Mesenchymal stem cell (in vitro differentiated cells and primary cell): ENCODE measurements at places on chromosomes 7 and 10.
A peak's percentile ranks its signal among the peaks of the same experiment; 100 is the strongest.

GRCh38 chr7:87574630-87575029 lies 26.1 kb downstream of the ABCB1 start:
- DNase-seq = peak; percentile 51
- H3K4me3 ChIP-seq = no peak overlapping the region
- no peak overlapping the region for H3K27ac ChIP-seq
- no peaks in the 10 kb centered on the region for H3K27me3 ChIP-seq

GRCh38 chr10:128047351-128047750 lies 78.9 kb downstream of the MKI67 start:
- peaks cover 7% of the 10 kb centered on the region for H3K36me3 ChIP-seq
- DNase-seq = peak; percentile 62
- peaks cover 6% of the 10 kb centered on the region for H3K4me1 ChIP-seq
- H3K4me3 ChIP-seq = no peak overlapping the region

DNA sequence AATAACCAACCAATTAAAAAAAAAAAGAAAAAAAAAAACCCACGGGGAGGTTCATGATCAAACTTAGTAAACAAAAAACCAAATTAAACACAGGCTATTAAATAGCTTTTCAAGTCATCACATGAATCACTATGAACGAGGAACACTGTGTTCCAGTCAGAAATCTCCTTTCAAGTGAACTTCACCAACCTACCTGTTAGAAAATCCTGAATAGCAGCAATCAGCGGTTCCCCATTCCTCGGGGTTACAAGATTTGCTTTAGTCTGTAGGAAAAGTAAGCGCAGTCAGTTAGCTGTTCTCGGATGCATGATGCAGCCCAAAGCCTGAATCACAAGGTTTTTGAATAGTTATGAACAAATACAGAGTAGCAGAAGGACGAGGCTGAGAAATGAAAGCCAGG lies 19.0 kb downstream of the POLR3A start:
- no peaks in the 10 kb centered on the region for H3K4me1 ChIP-seq
- peaks cover 95% of the 10 kb centered on the region for H3K36me3 ChIP-seq
- H3K27ac ChIP-seq = no peak overlapping the region
- H3K4me3 ChIP-seq = no peak overlapping the region
- DNase-seq = no peak

GRCh38 chr7:110130669-110131068 lies 960.3 kb upstream of the LRRN3 start:
- H3K4me1 ChIP-seq = no peaks in the 10 kb centered on the region
- no peak overlapping the region for H3K4me3 ChIP-seq
- no peak for DNase-seq
- no peak overlapping the region for H3K27ac ChIP-seq
- no peaks in the 10 kb centered on the region for H3K27me3 ChIP-seq

DNA sequence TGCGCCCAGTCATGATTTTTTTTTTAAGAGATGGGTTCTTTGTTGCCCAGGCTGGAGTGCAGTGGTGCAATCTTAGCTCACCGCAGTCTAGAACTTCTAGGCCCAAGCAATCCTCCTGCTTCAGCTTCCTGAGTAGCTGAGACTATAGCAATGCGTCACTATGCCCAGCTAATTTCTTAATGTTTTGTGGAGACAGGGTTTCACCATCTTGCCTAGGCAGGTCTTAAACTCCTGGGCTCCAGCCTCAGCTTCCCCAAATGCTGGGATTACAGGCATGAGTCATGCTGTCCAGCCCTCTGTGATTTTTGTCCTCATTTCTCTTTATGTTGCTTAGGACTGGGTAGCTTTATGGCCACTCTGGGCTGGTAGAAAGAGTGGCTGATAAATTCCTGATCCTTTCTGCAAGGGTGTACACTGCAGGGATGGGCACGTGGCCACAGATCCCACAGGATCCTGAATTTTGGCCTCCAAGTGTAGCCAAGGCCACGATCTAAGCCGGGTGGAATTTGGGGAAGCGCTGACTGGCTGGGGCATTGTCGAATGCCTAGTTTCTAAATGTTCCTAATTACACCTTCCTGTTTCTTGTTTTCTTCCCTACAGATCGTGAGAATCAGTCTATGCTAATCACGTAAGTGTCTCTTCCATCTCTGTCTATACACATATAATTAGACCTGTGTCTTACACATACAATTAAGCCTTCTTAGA lies 24.1 kb upstream of the MYH16 start:
- no peaks in the 10 kb centered on the region for H3K36me3 ChIP-seq
- no peak overlapping the region for H3K4me3 ChIP-seq
- peaks cover 9% of the 10 kb centered on the region for H3K4me1 ChIP-seq
- peaks cover 8% of the 10 kb centered on the region for H3K27me3 ChIP-seq

- DNase-seq = no peak
- H3K4me3 ChIP-seq = no peak overlapping the region
- peaks cover 9% of the 10 kb centered on the region for H3K27me3 ChIP-seq
- H3K36me3 ChIP-seq = no peaks in the 10 kb centered on the region
These were observed 71.6 kb downstream of the SH2D4B start for GRCh38 chr10:80609331-80609730.

- H3K4me3 ChIP-seq = no peak overlapping the region
- peaks cover 49% of the 10 kb centered on the region for H3K27me3 ChIP-seq
- no peak for DNase-seq
- H3K27ac ChIP-seq = no peak overlapping the region
These were observed 1.5 kb downstream of the C1QL3 start for GRCh38 chr10:16519908-16520861.

- no peak overlapping the region for H3K4me3 ChIP-seq
- H3K27ac ChIP-seq = no peak overlapping the region
- no peak for DNase-seq
These were observed 65.3 kb upstream of the AQP1 start for GRCh38 chr7:30846378-30846777.

GRCh38 chr10:110522365-110522988 lies 24.8 kb downstream of the DUSP5 start:
- no peaks in the 10 kb centered on the region for H3K27me3 ChIP-seq
- peaks cover 7% of the 10 kb centered on the region for H3K4me1 ChIP-seq
- no peak overlapping the region for H3K27ac ChIP-seq
- H3K36me3 ChIP-seq = no peaks in the 10 kb centered on the region
- no peak for DNase-seq

GRCh38 chr10:128540781-128541761 lies 414.8 kb upstream of the MKI67 start:
- no peak overlapping the region for H3K27ac ChIP-seq
- peak; percentile 19 for DNase-seq
- no peaks in the 10 kb centered on the region for H3K36me3 ChIP-seq

DNA sequence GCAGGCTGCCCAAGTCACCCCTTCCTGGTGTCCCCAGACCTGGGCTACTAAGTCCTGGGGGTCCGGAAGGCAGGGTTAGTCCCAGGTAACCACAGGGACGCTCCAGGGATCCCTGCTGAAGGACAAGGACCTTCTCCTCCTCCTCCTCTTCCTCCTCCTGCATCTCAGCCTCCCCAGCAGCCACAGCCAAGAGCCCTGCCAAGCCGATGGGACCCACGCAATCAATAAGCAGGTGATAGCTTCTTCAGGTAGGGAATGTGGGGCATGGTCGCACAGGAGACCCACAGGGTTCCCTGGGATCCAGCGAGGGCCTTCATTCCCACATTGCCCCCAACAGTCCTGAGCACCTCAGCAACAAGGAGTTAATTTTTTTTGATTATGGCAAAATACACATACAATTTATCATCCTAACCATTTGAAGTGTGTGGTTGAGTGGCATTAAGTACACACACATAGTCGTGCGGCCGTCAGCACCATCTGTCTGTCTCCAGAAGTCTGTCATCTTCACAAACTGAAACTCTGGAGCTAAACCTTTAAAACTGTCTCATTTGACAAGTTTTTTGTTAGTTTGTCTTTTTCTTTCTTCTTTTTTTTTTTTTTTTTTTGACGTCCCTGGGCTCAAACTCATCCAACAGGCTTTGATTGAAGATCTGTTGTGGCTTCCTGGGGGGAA lies 12.1 kb downstream of the CRYGN start:
- peak; percentile 58 for DNase-seq
- peaks cover 37% of the 10 kb centered on the region for H3K4me1 ChIP-seq
- H3K36me3 ChIP-seq = no peaks in the 10 kb centered on the region
- no peak overlapping the region for H3K4me3 ChIP-seq
- H3K27ac ChIP-seq = peak overlapping the region; percentile 52

DNA sequence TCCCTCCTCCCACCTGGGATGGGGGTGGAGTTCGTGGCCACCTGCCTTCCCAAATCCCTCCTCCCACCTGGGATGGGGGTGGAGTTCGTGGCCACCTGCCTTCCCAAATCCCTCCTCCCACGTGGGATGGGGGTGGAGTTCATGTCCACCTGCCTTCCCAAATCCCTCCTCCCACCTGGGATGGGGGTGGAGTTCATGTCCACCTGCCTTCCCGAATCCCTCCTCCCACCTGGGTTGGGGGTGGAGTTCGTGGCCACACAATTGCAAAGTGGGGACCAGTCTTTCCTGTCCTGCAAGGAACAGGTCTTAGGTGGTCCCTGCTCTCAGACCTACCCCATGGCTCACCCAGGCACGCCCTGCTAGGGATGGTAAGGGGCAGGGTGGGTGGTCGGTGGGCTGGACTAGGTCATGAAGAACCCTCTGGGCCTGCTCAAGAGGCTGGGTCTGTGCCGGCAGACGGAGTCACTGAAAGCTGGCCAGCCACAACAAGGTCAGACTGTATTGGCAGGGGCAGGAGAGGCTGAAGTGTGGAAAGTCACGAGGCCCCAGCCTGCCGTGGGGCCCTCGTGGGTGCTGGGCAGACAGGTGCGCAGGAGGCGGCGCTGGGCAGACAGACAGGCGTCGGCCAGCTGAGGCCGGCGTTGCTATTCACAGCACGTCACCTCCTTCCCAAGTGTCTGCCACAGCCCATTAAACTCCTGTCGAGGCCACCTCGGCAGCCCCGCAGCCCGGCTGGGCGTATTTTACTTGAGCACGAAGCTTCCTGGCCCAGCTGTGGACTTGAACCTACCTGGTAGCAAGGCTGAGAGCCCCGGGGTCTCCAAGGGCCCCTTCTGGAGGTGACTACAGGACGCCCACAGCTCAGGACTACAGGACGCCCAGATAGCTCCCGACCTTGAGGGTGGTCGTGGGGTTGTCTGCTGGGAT lies 4.1 kb downstream of the KNDC1 start:
- DNase-seq = no peak
- H3K27me3 ChIP-seq = peaks cover 37% of the 10 kb centered on the region
- peaks cover 18% of the 10 kb centered on the region for H3K4me1 ChIP-seq
- H3K4me3 ChIP-seq = no peak overlapping the region
- H3K36me3 ChIP-seq = no peaks in the 10 kb centered on the region

GRCh38 chr10:74500816-74501215 lies 325.6 kb upstream of the KAT6B start:
- no peak overlapping the region for H3K27ac ChIP-seq
- no peaks in the 10 kb centered on the region for H3K4me1 ChIP-seq
- no peaks in the 10 kb centered on the region for H3K27me3 ChIP-seq
- no peak overlapping the region for H3K4me3 ChIP-seq

DNA sequence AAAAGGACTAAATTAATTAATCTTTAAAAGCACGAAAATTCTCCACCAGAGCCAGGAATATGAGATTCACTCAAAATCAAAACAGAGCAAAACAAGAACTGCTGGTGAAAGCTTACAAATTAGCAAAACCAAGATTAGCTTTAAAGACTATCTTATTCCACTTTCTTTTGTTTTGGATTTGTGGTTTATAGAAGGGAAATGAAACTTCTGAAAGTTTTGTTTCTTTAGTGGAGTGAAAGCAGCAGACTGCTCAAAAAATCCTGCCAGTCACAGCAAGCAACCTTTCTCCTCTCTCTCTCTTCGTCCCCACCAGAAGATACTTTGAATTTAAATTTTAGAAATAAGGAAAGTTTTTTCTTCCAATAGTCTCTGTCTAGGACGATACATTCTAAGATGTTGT lies 7.8 kb downstream of the ACTA2 start:
- no peaks in the 10 kb centered on the region for H3K4me1 ChIP-seq
- DNase-seq = no peak
- no peak overlapping the region for H3K27ac ChIP-seq
- no peaks in the 10 kb centered on the region for H3K27me3 ChIP-seq
- peaks cover 68% of the 10 kb centered on the region for H3K36me3 ChIP-seq
- H3K4me3 ChIP-seq = no peak overlapping the region

GRCh38 chr10:106711313-106711906 lies 453.1 kb downstream of the SORCS1 start:
- no peaks in the 10 kb centered on the region for H3K4me1 ChIP-seq
- H3K4me3 ChIP-seq = no peak overlapping the region
- DNase-seq = no peak
- no peak overlapping the region for H3K27ac ChIP-seq
- H3K36me3 ChIP-seq = no peaks in the 10 kb centered on the region

DNA sequence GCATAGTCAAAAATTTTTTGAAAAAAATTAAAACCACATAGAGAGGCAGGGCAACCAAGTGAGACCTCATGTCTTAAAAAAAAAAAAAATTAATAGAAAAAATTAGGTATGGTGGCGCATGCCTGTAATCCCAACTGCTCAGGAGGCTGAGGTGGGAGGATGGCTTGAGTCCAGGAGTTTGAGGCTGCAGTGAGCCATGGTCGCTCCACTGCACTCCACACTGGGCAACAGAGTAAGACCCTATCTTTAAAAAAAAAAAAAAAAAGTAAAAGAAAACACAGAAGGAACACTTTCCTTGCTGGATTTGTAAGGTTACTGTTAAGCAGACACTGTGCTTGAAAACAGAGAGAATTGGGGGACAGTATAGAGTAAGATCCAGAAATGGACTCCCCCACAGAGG lies 58.1 kb downstream of the ALOX5 start:
- no peak overlapping the region for H3K4me3 ChIP-seq
- DNase-seq = no peak
- no peaks in the 10 kb centered on the region for H3K36me3 ChIP-seq
- no peak overlapping the region for H3K27ac ChIP-seq
- H3K27me3 ChIP-seq = peaks cover 46% of the 10 kb centered on the region
- H3K4me1 ChIP-seq = no peaks in the 10 kb centered on the region

DNA sequence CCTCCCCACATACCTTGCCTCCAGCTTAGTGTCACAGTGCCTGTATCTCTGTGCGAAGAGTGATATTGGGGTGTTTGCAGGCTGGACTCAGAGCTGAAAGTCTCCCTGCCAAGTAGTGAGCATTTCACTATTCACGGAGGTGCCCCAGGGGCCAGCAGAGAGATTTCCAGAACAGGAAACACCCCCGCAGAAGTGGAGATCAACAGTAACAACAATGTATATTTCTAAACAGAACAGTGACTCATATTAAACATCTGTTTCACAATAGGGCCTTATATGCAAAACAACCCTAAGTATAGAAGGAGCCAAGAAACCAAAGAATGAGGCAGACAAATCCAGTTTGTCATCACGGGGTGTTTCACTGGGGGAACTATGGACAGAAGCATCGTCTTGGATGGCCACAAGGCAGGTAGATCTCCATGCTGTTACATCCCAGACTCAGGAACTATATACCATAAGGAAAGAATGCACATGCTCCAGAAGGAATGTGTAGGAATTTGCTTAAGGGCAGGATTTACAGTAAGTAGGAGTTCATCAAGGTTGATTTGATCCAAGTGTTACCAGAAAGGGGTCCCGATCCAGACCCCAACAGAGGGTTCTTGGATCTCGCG lies 29.3 kb upstream of the CCL24 start:
- no peaks in the 10 kb centered on the region for H3K27me3 ChIP-seq
- H3K27ac ChIP-seq = no peak overlapping the region
- H3K36me3 ChIP-seq = no peaks in the 10 kb centered on the region
- peaks cover 2% of the 10 kb centered on the region for H3K4me1 ChIP-seq

- no peak overlapping the region for H3K27ac ChIP-seq
- no peaks in the 10 kb centered on the region for H3K4me1 ChIP-seq
- H3K4me3 ChIP-seq = no peak overlapping the region
- H3K36me3 ChIP-seq = no peaks in the 10 kb centered on the region
These were observed 588.6 kb upstream of the MKI67 start for GRCh38 chr10:128714644-128715415.
